SW480 (cell line): ENCODE measurements at places on chromosomes 1 and 21.
A peak's percentile ranks its signal among the peaks of the same experiment; 100 is the strongest.

DNA sequence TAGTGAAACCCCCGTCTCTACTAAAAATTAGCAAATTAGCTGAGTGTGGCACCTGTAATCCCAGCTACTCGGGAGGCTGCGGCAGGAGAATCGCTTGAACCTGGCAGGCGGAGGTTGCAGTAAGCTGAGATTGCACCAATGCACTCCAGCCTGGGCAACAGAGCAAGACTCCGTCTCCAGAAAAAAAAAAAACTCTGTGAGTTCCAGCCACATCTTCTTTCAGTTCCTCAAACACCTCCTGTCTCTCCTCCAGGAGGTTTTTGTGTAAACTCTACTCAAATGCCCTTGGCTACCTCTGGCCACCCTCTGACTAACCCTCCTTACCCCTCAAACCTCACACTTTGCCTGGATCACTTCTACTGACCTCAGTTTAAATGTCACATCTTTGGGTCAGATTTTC, 38.1 kb downstream of the RCSD1 start:
- no peak for DNase-seq

DNA sequence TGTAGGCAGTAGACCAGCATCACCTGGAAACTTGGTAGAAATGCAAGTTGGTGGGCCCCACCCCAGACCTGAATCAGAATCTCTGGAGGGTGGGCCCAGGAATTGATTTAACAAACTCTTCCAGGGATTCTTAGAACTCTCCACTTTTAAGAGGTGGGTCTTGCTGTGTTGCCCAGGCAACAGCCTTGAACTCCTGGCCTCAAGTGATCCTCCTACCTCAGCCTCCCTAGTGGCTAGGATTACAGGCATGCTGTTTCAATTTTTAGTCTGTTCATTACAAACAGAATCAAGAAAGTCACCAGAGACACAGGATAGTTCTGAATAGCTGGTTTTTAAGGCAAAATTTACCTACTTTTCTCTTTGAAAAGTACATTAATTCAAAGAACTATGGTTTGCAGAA, 31.2 kb downstream of the NCF2 start:
- DNase-seq = no peak

- DNase-seq = peak; percentile 49
Measured at GRCh38 chr1:175499595-175500382, 243.6 kb downstream of the TNR start.

DNA sequence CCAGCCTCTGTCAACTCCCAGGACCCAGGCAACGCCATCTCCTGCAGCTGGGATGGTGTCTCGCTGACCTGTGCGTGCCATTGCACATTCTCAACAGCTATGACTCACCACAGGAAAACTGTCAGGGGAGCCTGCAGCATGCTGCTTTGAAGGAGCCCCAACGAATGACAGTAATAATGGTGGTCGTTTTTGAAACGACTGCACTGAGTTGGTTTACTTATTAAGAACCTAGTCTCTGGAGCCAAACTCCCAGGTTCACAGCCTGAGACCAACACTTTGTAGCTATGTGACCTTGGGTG, 21.6 kb downstream of the TCEA3 start:
- peak; percentile 80 for DNase-seq
